A172 (cell line): ENCODE measurements at places on chromosomes 2 and 18.

DNA sequence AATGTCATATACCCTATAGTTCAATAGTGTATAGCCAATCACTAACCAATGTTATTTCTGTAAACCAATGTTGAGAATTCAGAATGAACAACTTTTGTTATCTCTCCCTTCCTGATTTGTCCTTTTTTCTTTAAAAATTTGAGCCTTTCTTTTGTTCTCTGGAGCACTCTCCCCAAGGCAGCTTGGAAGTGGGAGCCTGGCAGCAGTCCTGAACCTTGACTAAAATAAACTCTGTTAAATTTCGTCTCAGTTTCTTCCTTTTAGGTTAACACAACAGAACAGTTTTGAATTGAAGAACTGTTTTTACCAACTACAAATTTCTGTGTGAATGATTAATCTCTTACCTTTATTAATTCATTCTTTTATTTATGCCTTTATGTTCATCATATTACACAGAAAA, 35.9 kb downstream of the CD302 start:
- DNase-seq, result no peak

DNA sequence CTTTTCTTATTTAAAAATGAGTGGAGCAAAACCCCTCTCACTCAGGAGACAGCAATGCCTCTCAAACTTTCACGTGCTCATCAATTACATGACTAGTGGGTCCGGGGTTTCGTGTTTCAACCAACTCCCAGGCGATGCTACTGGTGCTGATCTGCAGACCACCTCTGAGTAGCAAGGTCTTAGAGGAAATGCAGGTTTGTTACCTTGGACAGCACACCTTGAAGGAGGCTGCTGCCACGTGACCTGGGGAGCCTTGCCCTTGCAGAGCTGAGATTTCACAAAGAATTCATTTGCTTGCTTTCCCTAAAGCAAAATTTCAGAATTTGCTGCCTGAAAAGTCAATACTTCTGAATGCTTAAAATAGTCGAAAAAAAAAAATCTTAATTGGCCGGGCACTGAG, 32.4 kb downstream of the SMIM21 start:
- no peak for DNase-seq

- DNase-seq, result no peak
Measured at GRCh38 chr2:11065833-11066485, 89.3 kb upstream of the SLC66A3 start.

DNA sequence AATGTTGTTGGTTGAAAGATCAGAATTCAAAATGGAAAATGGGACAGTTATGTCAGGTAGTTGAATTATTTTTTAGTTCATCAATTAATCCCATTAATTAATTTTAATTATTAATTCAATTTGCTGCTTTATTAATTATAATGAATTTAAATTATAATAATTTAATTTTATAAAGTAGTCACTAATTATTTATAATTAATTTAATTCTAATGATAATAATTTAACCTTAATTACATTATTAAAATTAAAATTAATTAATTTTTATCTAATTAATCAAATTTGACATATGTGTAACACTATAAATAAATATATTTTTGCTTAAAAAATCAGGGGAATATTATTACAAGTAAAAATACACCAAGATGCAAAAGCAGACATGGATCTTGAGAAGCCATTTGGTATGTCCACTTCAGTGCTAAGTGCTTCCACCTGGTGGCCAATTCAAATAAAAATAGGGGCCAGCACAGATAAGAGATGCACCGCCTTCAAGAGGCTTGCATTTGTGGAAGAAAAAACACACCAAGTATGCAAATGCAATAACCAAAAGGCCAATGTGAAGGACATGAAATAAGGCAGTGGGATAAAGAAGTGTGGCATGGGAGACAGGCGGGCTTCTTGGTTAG, 73.2 kb downstream of the MBP start:
- DNase-seq, result peak; percentile 41

GRCh38 chr2:202311823-202312388, 46.3 kb downstream of the NOP58 start:
- no peak for DNase-seq

DNA sequence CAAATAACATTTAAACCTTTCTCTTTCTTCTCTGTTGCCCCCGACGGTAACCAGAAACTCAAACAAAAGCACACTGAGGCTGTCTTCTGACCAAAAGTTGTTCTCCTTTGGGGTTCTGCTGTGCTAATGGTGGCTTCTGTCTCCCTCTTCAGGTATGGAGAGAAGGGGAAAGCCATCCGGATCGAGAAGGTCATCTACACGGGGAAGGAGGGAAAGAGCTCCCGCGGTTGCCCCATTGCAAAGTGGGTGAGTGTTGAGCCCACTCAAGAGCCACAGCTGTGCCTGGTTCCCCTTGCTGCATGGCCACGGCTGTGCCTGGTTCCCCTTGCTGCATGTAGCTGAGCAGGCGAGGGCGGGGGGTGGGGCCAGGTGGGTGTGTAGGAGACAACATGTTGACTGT, 67.4 kb downstream of the BOLA3 start:
- DNase-seq, result no peak

- DNase-seq, result no peak
Measured at GRCh38 chr18:31225668-31226067, 63.0 kb upstream of the DSC1 start.

DNA sequence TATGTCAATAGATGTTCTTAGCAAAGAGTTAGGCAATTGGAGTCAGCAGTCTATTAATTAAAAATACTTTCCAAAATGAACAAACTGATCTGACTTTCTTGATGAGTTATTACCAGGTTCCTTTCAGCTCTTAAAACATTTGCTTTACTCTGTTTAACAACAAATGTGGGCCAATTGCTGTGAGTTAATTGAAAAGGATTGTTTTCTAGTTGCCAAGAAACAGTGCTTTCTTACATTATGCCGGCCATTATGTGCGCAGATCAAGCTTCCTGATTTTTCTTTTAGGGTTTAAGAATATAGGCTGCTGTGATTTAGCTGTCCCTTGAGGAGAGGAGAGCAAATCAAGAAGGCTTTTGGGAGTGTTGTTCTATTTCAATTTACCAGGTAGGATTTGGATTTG, 50.5 kb upstream of the ITPRID2 start:
- DNase-seq, result no peak

DNA sequence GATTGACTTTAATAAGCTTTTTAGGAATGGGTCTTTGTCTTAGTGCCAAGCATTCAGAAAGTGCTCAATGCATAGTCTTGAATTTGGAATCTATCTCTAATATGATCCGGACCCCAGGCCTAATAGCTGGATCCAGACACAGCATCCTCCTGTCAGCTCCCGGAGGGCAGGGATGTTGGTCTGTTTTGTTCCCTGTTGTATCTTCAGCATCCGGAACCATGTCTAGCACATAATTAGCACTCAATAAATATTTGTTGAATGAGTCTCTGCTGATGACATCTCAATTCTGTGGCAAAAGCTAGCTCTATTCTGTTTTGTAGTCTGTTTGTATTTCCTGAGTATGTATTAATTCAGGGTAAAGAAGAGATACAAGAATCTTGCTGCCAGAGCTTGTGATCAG, 169.1 kb downstream of the DCDC2C start:
- no peak for DNase-seq

GRCh38 chr2:27681841-27682240, 18.2 kb downstream of the SLC4A1AP start:
- DNase-seq, result peak; percentile 48

- peak; percentile 68 for DNase-seq
Measured at GRCh38 chr2:64675860-64676259, 22.1 kb upstream of the SERTAD2 start.

DNA sequence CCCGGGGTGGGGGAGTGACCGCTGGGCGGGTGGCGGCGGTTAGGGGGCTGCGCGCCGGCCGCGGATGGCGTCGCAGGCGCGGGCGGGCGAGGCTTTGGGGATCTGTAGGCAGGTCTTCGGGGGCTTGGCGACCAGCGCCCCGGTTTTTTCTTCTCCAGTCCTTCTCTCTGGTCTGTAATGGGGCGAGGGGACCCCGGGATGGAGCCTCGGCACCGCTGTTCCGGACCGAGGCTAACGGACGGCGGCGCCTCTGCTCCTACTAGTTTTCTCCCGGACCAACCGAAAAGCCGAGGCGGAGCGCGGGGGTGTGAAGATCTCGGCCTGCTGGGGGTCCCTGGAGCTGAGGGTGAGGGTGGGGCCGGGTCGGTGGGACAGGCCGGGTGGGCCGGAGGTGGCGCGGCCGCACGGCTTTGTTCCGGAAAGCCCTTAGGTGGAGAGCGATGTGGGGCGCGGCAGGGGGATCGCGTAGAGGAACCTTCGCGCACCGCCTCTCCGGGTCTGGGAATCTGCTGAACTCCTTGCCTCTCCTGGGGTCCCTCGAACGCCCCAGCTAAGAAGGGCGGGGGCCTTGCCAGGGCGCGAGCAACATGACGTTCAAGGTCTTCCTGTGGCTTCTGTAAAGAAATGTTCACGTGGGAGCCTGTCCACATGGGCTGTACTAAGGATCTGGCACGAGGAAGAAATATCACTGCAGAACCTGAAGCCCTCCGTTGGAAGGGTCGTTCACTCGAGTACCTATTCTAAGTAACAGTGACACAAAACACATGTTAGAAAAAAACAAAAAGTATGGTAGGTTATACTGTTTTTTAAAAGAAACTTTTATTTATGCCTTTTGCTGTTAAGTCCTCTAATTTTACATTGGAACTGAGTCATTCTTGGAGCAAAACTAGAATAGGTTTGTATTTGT, 861 bp downstream of the SLC39A10 start:
- peak; percentile 68 for DNase-seq

GRCh38 chr18:23503963-23504344, 643 bp downstream of the RMC1 start:
- DNase-seq, result peak; percentile 8

- DNase-seq, result no peak
Measured at GRCh38 chr2:220646424-220646823, 925.7 kb downstream of the EPHA4 start.
